ENCODE measurements at places on chromosomes 2 and 18. TPM values are rescaled to one million over a fixed set of nuclear protein-coding genes. Genes with fewer than 3 reads are reported as not detected.

Gene RUFY4
- total RNA-seq: not detected

Gene PROKR1
- total RNA-seq: not detected

Gene ZSCAN30
- total RNA-seq: 16.6 TPM

Gene ZNF397
- 14.1 TPM for total RNA-seq

Gene LRATD1
- 10.0 TPM for total RNA-seq

Gene ST8SIA3
- not detected for total RNA-seq

GRCh38 chr2:4995466-4995865 lies 696.7 kb upstream of the SOX11 start:
- H3K27me3 ChIP-seq: no peaks in the 10 kb centered on the region
- no peak for DNase-seq
- H3K4me1 ChIP-seq: no peaks in the 10 kb centered on the region
- H3K4me3 ChIP-seq: no peak overlapping the region
- H3K27ac ChIP-seq: no peak overlapping the region
- no peaks in the 10 kb centered on the region for H3K36me3 ChIP-seq

DNA sequence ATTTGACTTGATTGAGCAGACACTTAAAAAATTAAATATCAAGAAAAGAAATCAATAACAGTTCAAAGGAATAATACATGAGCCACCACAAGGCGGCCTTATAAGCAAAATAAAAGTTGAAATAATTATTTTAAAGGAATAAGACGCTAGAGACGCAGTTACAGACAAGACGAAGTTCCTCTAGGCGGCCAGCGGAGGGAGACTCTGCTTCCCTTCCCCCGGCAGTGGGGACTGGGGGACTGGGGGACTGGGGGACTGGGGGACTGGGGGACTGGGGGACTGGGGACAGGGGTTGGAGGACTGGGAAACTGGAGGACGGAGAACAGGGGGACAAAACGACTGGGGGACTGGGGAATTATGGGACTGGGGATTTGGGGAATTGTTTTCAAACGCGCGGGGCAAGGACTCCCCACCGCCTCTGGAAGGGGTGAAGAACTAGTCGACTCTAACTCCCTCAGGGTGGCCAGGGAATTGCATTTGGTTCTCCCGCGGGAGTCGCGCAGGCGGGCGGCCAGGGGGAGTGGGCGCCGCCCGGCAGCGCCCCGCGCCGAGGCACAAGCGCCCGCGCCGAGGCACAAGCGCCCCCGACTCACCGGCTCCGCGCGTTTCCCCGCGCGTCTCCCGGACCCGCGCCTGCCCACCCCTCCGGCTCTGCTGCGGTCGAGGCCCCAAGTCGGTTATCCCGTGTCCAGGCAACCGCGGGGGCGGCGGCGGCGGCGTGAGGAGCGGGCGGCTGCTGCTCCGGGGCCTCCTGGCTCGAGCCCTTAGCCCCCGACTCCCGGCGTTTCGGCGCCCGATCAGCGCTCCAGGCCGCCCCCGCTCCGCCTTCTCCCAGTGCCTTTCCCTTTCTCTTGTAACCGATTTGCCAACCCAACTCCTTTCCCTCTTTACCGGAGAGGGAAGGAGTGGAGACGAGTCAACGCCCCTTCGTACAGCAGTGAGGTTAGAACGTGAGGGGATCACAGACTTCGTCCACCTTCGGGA lies at the start of gene CCDC178:
TSS of gene CCDC178 (minus strand) at position 662 of the 984 bp plus-strand sequence. CDS start 28,633 bp downstream, outside the sequence.
- DNase-seq: peak; percentile 86
- peak within 1 kb of the TSS; percentile 67 for H3K4me3 ChIP-seq
- H3K4me1 ChIP-seq: no peaks in the 10 kb centered on the region
- H3K27ac ChIP-seq: no peak within 1 kb of the TSS
- peaks cover 6% of the 10 kb centered on the region for H3K27me3 ChIP-seq

DNA sequence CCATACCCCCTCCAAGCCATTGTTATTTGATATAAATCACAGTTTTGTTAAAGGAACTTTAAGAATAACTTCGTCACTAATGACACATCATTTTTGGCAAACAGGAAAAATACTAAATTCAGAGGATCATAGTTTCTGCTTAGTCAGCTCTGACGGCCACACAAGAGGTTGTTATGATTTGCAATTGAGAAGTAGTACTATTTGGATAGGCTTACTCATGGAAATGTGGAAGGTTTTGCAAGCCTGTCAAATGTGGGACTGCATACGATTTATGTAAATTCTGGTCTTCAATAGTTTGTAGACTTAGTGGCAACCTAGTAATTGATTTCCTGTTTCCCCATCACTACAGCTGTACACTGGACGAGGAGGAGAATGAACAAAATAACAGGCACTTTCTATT lies 108.1 kb downstream of the ARHGEF33 start:
- H3K27me3 ChIP-seq: no peaks in the 10 kb centered on the region
- peaks cover 11% of the 10 kb centered on the region for H3K4me1 ChIP-seq
- peaks cover 30% of the 10 kb centered on the region for H3K36me3 ChIP-seq

DNA sequence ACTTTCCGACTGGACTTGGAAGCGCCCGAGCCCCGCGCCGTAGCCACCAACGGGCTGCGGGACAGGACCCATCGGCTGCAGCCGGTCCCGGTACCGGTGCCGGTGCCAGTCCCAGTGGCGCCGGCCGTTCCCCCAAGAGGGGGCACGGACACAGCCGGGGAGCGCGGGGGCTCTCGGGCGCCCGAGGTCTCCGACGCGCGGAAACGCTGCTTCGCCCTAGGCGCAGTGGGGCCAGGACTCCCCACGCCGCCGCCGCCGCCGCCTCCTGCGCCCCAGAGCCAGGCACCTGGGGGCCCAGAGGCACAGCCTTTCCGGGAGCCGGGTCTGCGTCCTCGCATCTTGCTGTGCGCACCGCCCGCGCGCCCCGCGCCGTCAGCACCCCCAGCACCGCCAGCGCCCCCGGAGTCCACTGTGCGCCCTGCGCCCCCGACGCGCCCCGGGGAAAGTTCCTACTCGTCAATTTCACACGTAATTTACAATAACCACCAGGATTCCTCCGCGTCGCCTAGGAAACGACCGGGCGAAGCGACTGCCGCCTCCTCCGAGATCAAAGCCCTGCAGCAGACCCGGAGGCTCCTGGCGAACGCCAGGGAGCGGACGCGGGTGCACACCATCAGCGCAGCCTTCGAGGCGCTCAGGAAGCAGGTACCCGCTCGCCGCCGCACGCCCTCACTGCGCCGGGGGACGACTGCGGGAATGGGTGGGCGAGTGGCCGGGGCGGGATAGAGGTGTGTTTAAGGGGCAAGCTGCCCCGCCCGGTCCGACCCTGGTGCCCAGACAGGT lies 713 bp downstream of the ATOH8 start:
- DNase-seq: peak; percentile 94
- H3K36me3 ChIP-seq: peaks cover 11% of the 10 kb centered on the region
- peak overlapping the region; percentile 71 for H3K27ac ChIP-seq
- H3K4me1 ChIP-seq: peaks cover 26% of the 10 kb centered on the region
- H3K27me3 ChIP-seq: no peaks in the 10 kb centered on the region

- H3K27ac ChIP-seq: no peak overlapping the region
- no peaks in the 10 kb centered on the region for H3K27me3 ChIP-seq
- H3K4me3 ChIP-seq: no peak overlapping the region
- DNase-seq: no peak
Observed at GRCh38 chr2:155111070-155111469, 412.6 kb downstream of the KCNJ3 start.

GRCh38 chr2:5685225-5685624 lies 7.0 kb upstream of the SOX11 start:
- H3K36me3 ChIP-seq: no peaks in the 10 kb centered on the region
- H3K27ac ChIP-seq: no peak overlapping the region
- DNase-seq: peak; percentile 31
- no peaks in the 10 kb centered on the region for H3K4me1 ChIP-seq
- H3K4me3 ChIP-seq: no peak overlapping the region

DNA sequence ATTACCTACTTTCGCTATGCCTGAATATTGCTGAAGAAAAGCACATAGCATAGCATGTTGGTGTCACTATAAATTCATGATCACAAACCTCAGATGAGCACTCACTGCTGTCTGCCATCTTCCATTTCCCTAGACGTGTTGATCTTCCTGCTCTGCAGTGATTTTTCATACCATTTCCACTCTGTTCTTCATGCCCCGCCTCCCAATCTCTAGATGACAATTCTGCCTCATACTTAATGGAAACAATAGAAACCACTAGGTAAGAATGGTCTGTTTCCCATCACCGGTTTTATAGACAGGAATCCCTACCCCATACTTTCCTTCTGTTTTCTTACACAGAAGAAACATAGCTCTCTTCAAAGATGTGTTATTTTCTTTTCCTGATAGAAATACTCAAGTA lies 63.8 kb downstream of the PIK3C3 start:
- H3K27me3 ChIP-seq: no peaks in the 10 kb centered on the region
- no peaks in the 10 kb centered on the region for H3K4me1 ChIP-seq
- no peak overlapping the region for H3K27ac ChIP-seq
- no peak for DNase-seq
- no peak overlapping the region for H3K4me3 ChIP-seq
- peaks cover 24% of the 10 kb centered on the region for H3K36me3 ChIP-seq

GRCh38 chr2:123493687-123494086 lies 531.4 kb upstream of the CNTNAP5 start:
- no peak overlapping the region for H3K27ac ChIP-seq
- no peaks in the 10 kb centered on the region for H3K36me3 ChIP-seq
- no peak for DNase-seq
- no peaks in the 10 kb centered on the region for H3K27me3 ChIP-seq
- no peak overlapping the region for H3K4me3 ChIP-seq
- H3K4me1 ChIP-seq: no peaks in the 10 kb centered on the region

DNA sequence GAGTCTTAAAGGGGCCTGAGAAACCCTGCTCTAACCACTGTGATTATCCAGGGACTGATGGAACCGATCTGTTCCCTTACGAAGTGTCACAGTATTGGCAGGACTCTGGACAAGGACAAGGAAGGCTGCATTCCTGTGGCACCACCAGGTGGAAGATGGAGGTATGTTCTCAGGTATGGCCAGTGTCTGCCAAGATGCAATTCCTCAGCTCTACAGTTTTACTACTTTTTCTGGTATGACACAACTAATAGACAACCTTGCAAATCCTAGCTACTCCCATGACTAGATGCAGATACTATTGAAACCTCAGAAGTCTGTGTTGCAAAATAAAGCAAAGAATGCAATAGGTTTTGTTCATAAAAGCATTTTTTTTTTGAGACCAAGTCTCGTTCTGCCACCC lies 14.6 kb downstream of the RAB31 start:
- H3K27me3 ChIP-seq: no peaks in the 10 kb centered on the region
- peaks cover 14% of the 10 kb centered on the region for H3K36me3 ChIP-seq
- no peak overlapping the region for H3K4me3 ChIP-seq
- peak overlapping the region; percentile 15 for H3K27ac ChIP-seq

DNA sequence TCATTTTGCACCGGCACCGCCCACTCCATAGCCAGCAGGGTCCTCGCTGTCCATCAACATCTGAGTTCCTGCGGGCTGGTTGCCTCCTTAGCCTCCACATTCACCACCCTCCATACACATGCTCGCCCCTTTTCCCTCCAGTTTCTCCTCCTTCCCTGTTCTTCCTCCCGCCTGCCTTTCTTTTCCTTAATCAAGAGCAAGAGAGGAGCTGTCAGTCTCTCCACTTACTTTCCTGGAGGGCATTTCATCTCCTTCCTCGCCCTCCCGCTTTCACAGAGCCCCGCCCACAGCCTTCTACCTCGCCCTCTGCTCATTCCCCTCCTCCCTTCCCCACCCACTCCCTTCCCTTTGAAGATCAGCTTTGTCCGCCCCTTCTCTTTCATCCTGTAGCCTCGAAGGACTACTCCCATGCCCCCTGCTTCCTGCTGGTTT lies 13.8 kb upstream of the ZBTB7C start:
- no peak for DNase-seq
- H3K27me3 ChIP-seq: peaks cover 33% of the 10 kb centered on the region
- H3K4me1 ChIP-seq: no peaks in the 10 kb centered on the region
- no peak overlapping the region for H3K4me3 ChIP-seq
- no peak overlapping the region for H3K27ac ChIP-seq
- no peaks in the 10 kb centered on the region for H3K36me3 ChIP-seq
